ENCODE measurements at places on chromosomes 6 and 20.
A peak's percentile ranks its signal among the peaks of the same experiment; 100 is the strongest.

DNA sequence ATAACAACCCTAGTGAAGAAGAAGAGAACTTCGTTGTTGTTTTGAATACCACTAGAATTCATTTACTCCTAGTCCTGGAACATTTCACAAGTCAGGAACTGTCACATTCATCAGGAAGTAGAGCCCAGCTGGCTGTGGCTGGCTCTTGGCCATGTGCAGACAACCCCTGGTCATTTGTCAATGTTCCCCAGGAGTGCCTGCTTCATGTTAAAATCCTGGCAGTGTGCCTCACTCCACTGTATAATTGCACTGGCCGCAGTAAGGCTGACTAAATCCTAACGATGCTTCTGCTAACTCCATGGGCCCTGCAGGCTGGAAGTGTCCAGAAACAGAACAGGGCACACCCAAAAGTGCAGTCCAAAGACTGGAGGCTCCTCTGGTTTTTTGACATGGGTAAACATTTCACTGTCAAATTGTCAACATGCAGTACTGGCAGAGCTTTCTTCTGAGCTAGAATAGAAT is 41.5 kb upstream of the ADGRF1 start:
- DNase-seq: no peak

GRCh38 chr20:5356941-5357340 is 40.2 kb upstream of the PROKR2 start:
- DNase-seq: no peak

DNA sequence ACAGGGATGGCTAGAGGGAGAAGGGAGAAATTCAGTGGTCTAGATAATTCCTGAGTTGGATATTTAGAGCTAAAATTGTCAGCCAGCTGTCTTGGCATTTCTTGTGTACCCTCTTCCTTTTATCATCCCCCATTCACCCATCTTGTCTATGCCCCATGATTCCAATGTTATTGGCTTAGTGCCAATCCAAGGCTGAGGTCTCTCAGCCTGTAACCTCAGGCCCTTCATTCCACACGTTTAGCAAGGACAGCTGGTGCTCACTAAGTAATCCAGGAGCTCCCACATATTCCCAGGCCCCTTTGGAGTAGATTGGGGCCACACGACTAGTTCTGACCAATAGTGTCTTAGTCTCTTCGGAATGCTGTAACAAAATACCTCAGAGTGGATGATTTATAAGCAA is 112.4 kb upstream of the ATXN1 start:
- DNase-seq: no peak

GRCh38 chr6:26206868-26207801 is 119.9 kb downstream of the HFE start:
- DNase-seq: no peak

- DNase-seq: no peak
Measured at GRCh38 chr20:32362901-32363364, 4.8 kb downstream of the ASXL1 start.

GRCh38 chr20:6485351-6485750 is 282.1 kb upstream of the BMP2 start:
- no peak for DNase-seq

DNA sequence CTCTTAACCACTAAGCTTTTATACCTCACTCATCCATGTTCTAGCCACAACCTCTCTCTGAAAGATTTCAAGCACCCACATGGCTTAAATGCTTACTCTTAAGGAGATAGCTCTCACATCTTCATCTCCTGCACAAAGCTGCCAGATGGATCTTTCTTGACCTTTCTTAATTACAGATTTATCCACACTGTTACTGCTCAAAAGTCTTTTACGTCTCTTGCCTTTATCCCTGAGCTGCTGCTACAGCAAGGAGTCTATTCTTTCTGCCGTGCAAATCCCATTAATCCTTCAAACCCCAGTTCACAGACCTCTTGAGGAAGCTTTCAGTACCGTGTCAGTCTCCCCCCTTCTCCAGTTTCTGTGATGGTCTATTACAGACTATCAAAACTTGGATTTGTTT is 54.6 kb downstream of the B4GALT5 start:
- no peak for DNase-seq

DNA sequence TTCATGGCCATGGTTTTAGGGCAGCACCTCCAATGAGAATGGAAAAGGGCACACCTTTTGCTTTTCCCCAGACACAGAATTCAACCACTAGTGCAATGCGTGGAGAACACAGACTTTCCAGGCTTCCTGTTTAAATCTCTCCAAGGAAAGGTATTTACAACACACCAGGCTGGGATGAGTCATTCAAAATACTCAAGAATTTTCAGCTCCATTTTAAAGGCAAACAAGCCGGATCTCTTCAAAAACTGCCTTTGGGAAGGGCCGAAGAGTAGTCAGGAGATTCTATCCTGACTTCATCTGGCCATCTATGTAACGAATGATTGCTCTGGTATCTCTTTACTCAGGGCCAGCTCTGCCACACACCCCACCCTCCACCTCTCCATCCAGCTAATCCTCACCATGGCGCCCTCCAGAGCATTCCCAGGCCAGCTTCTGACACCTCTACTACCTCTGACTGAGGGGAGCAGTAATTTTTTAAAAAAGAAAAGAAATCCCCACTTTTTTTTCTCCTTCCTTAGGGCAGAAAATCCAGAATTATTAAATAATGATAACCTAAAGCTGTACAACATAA is 254.6 kb downstream of the LY86 start:
- no peak for DNase-seq

- no peak for DNase-seq
Measured at GRCh38 chr6:136737374-136737844, 54.9 kb downstream of the MAP3K5 start.

DNA sequence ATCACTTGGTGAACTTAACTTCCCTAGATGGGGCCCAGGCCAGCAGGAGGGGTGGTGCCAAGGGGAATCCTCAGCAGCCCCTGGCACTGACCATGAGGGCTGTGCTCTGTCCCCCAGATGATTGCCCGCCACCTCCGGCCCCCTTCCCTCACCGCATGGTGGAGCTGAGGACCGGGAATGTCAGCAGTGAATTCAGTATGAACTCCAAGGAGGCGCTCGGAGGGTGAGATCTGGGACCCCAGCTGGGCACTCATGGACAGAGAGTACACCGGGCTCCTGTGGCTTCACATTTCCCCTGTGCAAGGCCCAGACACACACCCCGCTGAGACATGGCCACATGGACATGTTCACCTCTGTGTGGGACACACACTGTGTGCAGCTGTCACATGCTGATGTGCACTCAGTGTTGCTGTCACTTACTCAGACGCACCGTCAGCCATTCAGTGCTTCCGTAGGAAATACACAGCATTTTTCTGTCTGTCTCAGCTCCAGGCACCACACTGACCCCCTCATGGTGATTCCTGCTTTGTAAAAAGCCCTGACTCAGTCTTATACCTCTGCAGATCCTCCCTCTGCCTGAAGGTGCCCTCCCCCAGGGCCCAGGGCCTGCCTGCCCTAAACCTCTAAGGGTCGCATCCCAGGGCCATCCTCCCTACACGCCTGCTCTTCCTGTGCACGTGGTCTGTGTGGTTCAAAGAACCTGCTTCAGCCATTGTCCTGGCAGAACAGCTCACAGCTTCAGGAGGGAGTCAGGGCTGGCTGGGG is 4.4 kb downstream of the MYLK2 start:
- no peak for DNase-seq

GRCh38 chr6:90536520-90536919 is 50.4 kb downstream of the MAP3K7 start:
- no peak for DNase-seq

- DNase-seq: no peak
Measured at GRCh38 chr6:16974704-16975359, 127.0 kb upstream of the STMND1 start.

DNA sequence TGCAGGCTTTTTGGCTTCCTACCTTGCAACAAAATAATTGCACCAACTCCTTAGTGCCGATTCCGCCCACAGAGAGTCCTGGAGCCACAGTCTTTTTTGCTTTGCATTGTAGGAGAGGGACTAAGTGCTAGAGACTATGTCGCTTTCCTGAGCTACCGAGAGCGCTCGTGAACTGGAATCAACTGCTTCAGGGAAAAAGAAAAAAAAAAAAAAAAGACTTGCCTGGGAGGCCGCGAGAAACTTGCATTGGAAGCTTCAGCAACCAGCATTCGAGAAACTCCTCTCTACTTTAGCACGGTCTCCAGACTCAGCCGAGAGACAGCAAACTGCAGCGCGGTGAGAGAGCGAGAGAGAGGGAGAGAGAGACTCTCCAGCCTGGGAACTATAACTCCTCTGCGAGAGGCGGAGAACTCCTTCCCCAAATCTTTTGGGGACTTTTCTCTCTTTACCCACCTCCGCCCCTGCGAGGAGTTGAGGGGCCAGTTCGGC is 420 bp downstream of the SOX4 start:
- no peak for DNase-seq

- DNase-seq: no peak
Measured at GRCh38 chr6:29071831-29072723, 15.0 kb downstream of the OR2B3 start.

DNA sequence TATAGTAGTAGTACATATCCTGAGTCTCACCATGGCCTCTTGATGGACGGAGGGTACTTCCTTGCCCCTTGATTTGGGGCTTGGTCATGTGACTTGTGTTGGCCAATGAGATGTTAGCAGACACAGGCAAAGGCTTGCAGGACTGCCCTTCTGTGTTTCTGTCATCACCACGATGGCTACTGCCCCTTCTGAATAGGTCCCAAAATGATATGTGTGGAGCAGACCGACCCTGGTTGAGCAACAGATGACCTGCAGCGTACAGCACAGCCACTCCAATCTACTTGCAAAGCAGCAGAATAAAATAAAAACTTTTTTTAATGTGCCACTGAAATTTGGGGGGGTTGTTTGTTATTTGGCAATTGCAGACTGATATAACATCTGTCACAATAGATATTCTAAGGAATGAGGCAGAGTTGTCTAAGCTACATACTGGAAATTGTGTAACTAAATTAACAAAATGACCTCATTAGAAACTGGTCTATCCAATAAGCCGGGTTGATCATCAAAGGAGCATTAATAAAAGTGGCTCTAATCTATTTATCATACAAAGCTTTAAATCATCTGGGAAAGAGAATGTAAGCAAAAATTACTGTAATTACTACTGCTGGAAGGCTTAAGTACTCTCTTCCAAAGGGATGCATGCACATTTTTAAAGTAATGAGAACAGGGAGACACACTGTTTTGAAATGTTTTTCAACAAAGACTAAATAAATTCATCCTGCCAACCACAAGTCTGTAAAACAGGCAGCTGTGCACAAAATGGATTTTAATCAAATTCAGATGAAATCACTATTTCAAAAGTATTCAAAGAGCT is 209.5 kb downstream of the KIF16B start:
- DNase-seq: no peak

DNA sequence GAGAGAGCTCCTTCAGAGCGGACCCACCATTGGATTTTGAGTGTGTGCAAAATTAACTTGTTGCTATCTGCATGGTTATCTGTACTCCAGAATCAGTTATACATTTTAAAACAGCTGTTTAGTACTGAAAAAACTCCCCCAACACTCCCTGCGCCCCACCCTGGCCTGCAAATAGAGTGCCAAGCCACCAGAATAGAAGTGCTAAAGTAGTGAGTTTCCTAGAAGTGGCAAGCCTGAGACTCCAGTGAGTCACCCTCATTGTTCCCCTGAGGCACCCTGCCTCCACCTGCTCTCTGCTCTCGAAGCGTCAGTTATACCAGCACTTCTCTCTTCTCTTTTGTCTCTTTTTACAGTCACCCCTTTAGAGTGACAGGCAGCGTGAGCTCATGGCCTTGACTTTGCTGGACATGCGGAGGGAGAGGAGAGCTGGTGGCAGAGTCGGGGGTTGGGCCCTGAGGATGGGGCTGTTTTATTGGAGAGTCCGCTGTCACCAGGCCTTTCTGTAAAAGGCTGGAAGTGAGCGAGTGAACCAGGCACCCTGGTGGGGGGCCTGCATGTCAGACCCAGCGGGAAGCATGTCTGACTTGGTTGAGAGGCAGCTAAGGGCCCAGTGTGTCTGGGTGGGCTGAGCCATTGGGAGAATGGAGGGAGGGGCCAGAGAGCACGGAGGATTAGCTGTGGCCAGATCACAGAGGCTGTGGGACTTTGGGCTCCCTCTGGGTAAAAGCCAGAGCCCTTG is 10.4 kb downstream of the IGF2R start:
- DNase-seq: peak; percentile 10

GRCh38 chr6:55299286-55299985 is 27.8 kb upstream of the GFRAL start:
- DNase-seq: no peak

- DNase-seq: no peak
Measured at GRCh38 chr6:158771399-158772152, 47.6 kb downstream of the EZR start.

GRCh38 chr20:48924756-48925109 is 3.2 kb downstream of the ARFGEF2 start:
- no peak for DNase-seq

GRCh38 chr6:39128832-39129231 is 13.8 kb upstream of the SAYSD1 start:
- DNase-seq: no peak

GRCh38 chr6:167517254-167517916 is 192.5 kb downstream of the TTLL2 start:
- DNase-seq: no peak
